ENCODE measurements at places on chromosomes 12 and 14.
A peak's percentile ranks its signal among the peaks of the same experiment; 100 is the strongest.

DNA sequence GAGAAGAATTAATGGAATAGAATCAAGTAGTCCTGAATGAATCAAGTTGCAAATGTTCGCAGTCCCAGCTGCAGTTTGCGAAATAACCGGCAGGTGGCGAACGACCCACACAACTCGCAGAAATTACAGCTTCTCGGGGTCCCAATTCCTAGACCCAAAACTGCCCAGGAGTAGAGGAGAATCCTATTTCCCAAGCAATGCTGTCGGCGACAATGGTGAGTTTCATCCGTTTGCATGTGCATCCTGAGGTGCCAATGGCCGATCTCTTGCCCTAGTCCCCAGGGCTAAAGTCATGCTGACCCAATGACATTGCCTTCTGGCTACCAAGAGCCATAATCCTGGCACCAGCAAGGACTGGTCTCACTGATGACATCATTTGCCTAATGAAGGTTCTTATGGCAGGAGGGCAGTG lies 8.5 kb upstream of the ASCL1 start:
- DNase-seq = peak; percentile 34

DNA sequence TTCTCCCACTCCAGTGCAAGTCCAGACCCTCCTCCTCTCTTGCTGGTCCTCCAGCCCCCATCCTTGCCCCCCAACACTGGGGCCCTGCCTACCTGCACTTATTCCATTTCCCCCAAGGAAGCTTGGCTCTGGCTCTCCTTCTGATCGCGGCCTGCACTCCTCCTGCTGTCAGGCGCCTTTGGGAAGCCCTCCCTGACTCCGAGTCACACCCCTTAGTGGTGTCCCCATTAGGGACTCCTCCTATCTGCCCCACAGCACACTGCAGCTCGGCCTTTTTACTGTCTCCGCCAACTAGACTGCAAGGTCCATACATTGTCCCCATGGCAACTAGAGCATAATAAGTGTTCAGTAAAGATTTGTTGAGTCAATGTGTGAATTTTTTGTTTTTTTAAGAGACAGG lies 32.9 kb downstream of the FIGNL2 start:
- DNase-seq = no peak

DNA sequence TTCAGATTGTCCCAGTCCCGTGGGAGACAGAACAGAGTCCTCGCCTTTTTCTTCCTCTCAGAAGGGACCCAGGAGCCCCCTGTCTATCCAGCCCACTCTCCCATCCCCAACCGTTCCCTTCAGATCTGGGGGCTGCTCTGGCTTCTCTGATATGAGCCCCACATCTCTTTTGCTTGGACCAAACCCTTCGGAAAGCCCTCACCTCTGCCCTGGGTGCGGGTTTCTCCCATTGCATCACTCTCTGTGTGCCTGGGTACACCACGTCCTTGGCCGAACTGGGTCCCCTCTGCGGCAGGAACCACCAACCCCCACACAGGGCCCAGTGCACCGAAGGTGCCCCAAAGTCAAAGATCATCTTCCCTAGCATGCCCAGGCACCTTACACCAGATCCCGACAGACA lies 87.8 kb downstream of the DICER1 start:
- no peak for DNase-seq

GRCh38 chr12:80498059-80498728 lies 54.2 kb downstream of the PTPRQ start:
- DNase-seq = no peak

GRCh38 chr12:128727461-128727860 lies 96.3 kb downstream of the SLC15A4 start:
- no peak for DNase-seq
